ENCODE measurements at places on chromosomes 1 and 21.

DNA sequence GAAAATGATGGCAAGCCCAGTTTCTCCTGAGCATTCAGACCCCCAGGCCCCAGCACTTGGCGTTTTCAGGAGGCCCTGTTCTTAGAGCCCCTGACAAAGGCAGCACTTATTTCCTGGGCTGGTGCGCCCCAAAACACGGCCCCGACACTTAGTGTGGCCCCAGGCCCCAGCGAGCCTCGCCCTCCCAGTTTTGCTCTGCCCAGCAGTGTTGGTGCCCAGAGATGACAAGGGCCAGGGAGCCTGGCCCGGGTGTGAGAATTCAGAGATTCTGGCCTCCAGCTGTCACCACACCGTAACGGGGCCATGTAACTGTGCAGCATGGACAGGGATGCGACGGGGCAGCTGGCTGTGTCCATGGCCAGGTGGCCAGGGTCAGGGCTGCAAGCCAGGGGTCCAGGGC, 18.0 kb upstream of the ARHGEF16 start:
- DNase-seq: no peak

GRCh38 chr1:201305815-201306214, 22.5 kb downstream of the PKP1 start:
- DNase-seq: no peak

DNA sequence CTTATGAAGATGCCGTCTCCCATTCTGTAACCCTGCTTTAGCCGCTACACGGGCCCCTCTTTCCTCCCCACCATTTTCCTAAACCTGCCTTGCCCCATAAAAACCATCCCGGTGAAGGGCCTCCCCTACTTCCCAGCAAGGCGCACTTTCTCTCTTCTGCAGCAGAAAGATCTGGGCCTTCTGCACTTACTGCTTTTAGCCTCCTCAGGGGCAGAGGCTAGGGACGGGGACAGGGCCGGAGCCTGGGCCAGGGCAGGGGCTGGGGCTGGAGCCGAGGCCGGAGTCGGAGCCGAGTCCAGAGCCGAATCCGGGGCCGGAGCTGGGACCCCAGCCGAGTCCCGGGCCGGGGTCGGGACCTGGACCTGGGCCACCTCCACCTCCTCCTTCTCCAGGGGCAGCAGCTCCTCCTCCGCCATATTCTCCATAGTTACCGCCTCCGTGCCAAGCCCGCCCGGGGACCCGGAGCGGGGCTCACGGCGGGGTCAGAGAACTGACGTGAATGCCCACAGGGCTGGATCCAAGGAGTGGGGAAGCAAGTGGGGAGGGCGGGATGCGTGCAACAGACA, 382 bp downstream of the TRMT1L start:
- no peak for DNase-seq

DNA sequence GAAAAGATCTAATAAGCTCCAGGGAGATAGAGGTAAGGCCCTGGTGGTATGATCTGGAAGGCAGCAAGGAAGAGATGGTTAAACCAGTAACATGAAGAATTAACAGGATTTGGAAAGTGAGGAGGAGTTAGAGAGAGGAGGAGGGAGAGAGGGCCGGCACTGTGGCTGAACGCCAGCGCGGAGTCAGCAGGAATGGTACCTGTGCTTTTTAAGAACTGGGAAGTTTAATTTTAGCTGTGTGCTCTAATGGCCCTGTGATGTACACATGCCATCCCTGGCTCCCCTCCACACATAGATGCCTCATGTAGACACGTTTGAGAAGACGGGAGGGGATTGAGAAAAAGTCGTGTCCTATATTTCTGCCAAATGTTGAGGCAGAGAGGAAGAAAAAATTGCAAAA, 13.8 kb upstream of the AVPR1B start:
- DNase-seq: no peak

DNA sequence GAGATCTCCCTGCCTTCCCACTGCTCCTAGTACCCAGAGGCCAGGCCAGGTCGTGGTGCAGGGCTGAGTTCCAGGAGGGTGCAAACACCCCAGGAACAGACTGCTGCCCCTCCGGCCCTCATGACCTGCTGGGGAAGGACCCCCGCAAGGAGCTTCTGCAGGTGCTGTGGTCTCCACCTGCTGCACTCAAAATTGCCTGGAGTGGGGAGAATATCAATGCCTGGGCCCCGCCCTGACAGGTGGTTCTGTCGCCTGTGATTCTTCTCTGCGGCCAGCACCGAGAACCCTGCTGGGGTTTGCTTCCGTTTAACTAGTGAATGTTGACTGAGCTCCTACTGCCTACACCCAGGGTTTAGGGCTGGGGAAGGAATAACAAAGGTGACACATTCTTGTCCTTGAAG, 2.1 kb upstream of the TFF3 start:
- no peak for DNase-seq

GRCh38 chr1:27150641-27151040, 4.3 kb downstream of the SLC9A1 start:
- DNase-seq: no peak

- no peak for DNase-seq
These were observed 11.0 kb upstream of the WNT9A start for GRCh38 chr1:227958617-227959324.

GRCh38 chr1:238226810-238227209, 336.1 kb upstream of the ZP4 start:
- DNase-seq: no peak

DNA sequence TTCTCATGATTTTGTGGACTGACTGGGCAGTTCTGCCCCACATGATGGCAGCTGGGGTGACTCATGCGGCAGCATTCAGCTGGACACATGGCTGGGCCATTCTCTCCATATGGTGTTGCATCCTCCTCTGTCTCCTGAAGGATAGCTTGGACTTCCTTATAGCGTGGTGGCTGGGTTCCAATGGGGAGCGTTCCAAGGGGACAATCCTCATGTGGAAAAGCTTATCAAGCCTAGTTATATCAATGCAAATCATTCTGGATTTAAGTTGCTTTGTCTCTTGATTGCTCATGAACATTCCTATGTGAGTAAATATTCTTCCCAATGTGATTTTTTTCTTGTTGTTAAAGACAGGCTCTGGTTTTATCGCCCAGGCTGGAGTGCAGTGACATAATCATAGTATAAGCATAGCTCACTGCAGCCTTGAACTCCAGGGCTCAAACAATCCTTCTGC, 13.2 kb upstream of the SLC2A1 start:
- no peak for DNase-seq

GRCh38 chr1:224619209-224619608, 3.1 kb downstream of the CNIH3 start:
- no peak for DNase-seq

Data from stimulated activated CD4-positive, alpha-beta T cell treated with anti-CD3 and anti-CD28 coated beads, Interleukin-12 subunit alpha, Interleukin-12 subunit beta, amount 100 ng/mL, for 4 hours (primary cell).